Kidney (tissue), 22 donors: ENCODE measurements at places on chromosomes 12 and 14. TPM values are rescaled to one million over a fixed set of nuclear protein-coding genes. Genes with fewer than 3 reads are reported as not detected.

GRCh38 chr12:17134315-17134714, 528.4 kb upstream of the LMO3 start:
- DNase-seq = no peak

DNA sequence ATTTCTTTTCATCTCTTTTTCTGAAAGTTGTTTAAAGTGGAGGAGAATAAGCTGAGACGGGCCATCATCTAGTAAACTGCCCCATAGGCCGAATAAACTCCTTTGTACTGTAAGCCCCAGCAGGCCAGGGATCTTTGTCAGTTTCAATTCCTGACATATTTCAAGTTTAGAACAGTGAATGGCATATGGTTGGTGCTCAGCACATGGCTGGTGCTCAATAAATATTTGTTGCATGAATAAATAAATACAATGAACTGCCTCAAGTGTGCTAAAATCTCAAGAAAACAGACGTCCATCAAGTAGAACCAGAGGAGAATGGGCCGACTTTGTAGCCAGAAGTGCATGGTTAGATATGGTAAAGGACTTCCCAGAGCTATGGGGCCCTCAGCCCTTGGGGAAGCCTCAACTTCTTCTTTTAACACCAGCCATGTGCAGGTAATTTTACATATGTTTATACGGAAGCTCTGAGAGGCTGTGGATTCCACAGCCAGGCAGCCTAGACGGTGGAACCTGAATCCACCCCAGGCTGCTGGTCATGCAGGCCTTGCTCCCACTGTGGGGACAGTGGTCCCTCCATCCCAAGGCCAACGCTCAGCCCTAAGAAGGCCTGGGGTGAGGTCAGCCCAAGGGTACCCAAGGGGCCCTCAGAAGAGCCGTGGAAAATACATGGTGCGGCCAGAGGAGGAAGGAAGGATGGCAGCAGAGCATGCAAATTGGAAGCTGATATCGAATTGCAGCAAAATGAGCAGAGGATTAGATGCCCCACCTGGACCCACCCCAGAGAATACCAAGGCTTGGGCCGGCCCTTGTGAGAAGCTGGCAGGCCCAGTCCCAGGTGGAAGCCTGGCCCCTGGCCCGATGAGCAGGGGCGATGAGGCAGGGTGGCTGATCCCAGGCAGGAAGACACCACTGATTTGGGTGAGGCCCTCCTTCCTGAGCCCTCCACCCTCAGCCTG, 8.7 kb upstream of the AQP2 start:
- DNase-seq = no peak

GRCh38 chr12:45243963-45244362, 28.1 kb downstream of the ANO6 start:
- DNase-seq = no peak

GRCh38 chr12:105899589-105899988, 239.2 kb downstream of the NUAK1 start:
- DNase-seq = no peak

The TC2N gene
- 5.8 TPM for polyA plus RNA-seq

- DNase-seq = no peak
Observed at GRCh38 chr12:83801972-83802371, 1110.6 kb downstream of the SLC6A15 start.

- DNase-seq = no peak
Observed at GRCh38 chr12:65156366-65156841, 13.0 kb upstream of the LEMD3 start.

- peak; percentile 91 for DNase-seq
Observed at GRCh38 chr12:2834581-2835491, at the start of gene NRIP2. Gene NRIP2, minus strand, starts transcription at chr12:2835035. Its CDS starts 52 bp downstream, at chr12:2834983.

DNA sequence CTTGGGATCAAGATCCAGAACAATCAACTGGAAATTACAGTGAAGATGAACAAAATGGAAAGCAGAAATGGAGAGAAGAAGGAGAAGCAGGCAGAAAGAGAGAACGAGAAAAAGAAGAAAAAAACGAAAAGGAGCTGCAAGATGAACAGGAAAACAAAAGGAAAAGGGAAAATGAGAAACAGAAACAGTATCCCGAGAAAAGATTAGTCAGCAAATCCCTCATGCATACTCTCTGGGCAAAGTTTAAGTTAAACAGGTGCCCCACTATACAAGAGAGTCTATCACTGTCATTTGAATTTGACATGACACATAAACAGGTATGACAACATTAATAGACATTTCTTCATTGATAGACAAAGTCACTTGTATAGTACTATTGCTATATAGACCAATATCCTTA, 5.0 kb downstream of the NANOGNB start:
- DNase-seq = no peak

GRCh38 chr14:56659964-56660551, 80.5 kb downstream of the TMEM260 start:
- no peak for DNase-seq

- no peak for DNase-seq
Observed at GRCh38 chr12:30989754-30990153, 63.2 kb downstream of the TSPAN11 start.

DNA sequence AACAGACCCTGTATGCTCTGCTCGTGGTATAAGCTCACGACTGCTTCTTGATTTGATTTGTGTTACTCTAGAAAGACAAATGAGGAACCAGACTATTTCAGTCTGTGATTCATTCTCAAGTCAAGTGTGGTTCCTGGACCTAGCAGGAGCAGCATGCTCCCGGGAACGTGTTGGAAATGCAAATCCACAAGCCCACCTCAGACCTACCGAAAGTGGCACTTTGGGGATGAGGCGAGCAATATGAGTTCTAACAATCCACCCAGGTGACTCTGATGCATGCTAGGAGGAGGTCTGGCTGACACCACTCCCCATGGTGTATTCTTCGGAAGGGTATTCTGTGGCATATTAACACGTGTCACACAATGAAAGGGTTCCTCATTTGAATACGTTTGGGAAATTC, 59.5 kb upstream of the TMX1 start:
- DNase-seq = no peak

The IL31 gene
- not detected for polyA plus RNA-seq

DNA sequence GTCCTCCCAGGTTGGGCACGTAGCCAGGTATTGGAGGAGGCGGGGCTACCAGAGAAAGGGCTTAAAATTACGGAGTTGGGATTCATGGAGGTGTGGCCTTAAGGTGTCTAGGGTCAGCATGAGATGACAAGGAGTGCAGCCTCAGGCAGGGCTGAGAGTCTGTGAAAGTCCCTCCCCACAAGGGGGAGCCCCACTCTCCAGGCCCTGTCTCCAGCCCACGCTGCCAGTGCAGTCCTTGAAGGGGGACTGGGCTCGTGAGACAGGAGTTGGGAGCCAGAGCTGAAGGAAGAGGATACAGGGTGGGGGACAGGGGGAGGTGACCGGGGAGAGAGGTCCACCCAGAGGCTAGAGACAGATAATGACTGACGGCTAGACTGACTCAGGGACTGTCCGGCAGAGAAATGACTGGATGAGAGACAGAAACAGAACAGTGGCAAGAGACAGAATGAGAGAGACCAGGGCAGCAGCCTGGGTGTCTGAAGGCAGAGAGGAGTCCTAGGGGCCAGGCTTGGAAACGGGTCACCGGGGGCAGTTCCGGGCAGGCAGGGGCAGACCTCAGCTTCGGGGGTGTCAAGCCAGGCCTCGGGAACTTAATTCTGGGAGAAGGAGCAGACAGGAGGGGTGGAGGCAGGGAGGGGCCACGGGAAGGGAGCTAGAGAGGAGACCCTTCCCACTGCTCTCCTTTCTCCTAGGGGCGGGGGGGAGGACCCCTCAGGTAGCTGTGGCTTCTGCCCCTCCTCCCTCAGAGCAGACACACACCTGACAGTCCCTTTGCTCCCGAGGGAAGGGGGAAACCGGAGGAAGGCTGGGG, 970 bp downstream of the CDH24 start:
- peak; percentile 73 for DNase-seq

DNA sequence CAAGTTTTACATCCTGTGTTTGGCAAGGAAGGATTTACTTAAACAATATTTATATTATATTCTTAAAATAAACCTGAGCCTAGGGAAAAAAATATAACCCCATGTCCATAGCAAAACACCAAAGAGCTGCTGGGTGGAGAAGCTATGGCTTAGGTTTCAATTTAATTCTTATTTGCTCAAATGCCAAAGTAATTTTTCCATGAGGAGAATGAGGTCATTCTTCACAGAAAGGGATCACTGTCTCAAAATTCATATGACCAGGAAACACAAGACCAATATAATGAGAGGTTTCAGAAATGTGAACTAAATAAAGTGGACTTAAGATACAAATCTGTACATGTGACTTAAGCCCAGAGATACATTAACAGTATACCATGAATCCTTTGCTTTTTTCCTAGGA, 195.0 kb downstream of the PHLDA1 start:
- DNase-seq = no peak

The DGLUCY gene
- polyA plus RNA-seq = 83.4 TPM

DNA sequence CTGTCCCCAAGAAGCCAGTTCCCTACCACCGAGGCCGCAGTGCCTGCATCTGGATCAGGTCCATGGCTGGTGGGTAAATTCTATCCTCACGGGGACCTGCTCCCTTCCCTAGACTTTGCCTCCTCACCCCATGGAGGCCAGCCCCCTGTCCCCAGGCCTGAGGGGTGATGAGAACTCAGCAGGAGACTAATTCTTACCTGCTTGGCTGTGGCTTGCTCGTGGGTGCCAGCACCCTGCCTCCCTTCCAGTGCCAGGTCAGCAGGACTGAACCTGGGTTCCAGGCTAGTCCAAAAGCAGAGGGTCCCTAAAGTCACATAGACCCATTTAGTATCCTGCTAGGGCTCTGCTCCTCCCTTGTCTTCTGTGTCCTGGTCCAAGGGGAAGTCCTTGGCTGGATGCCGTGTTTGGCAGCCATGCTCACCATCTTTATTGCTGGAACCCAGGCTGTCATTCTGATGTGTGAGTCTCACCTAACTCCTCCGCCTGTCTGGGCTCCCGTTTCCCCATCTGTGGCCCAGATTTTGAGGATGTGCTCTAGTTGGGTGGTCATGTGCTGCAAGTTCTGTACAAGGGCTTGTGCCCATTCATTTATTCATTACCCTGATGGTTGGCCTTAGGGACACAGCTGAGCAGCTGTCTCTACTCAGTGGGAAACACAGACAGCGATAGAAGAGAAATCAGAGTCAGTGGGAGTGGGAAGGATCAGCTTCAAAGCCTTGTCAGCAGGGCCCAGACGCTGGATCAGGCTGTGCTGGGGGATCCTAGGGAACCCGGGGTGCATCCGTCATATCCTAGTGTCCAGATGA, 949 bp downstream of the PLBD2 start:
- peak; percentile 31 for DNase-seq

- no peak for DNase-seq
Observed at GRCh38 chr14:92552066-92552465, 38.5 kb downstream of the RIN3 start.

The RAD9B gene
- polyA plus RNA-seq = 0.17 TPM
